ENCODE measurements at places on chromosomes 2 and 18.

GRCh38 chr2:239462671-239463506, 62.1 kb upstream of the HDAC4 start:
- no peak for DNase-seq

- DNase-seq = no peak
These were observed 38.9 kb upstream of the RALBP1 start for GRCh38 chr18:9436206-9436929.

- no peak for DNase-seq
These were observed 92.2 kb upstream of the SEC11C start for GRCh38 chr18:59047321-59048047.

GRCh38 chr2:78127424-78127823, 605.2 kb upstream of the LRRTM4 start:
- DNase-seq = no peak

- no peak for DNase-seq
These were observed 664.2 kb downstream of the ARHGAP15 start for GRCh38 chr2:143793381-143793780.

DNA sequence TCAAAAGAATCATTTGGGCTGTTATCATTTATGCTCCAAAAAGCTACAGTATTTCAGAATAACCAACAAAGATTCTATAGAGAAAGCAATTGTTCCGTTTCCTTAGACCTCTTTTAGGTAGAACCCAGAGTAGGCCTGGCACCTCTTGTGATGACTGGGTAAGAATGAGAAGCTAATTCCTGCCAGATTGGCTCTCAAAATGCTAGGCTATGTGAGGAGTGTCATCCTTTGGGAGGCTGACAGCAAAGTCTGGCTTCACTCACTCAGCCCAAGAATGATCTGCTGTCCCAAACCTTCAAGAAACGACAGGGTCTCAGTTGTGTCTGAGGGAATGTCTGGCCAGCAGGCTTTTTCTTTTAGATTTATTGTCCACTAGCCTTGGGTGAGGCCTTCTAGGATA, 4.5 kb downstream of the CERS6 start:
- no peak for DNase-seq

GRCh38 chr2:228426502-228427216, 245.2 kb upstream of the SPHKAP start:
- DNase-seq = no peak

- DNase-seq = no peak
These were observed 62.3 kb upstream of the BOD1L2 start for GRCh38 chr18:57084331-57085271.

- DNase-seq = peak; percentile 22
These were observed 41.9 kb upstream of the SCN9A start for GRCh38 chr2:166417669-166418068.

DNA sequence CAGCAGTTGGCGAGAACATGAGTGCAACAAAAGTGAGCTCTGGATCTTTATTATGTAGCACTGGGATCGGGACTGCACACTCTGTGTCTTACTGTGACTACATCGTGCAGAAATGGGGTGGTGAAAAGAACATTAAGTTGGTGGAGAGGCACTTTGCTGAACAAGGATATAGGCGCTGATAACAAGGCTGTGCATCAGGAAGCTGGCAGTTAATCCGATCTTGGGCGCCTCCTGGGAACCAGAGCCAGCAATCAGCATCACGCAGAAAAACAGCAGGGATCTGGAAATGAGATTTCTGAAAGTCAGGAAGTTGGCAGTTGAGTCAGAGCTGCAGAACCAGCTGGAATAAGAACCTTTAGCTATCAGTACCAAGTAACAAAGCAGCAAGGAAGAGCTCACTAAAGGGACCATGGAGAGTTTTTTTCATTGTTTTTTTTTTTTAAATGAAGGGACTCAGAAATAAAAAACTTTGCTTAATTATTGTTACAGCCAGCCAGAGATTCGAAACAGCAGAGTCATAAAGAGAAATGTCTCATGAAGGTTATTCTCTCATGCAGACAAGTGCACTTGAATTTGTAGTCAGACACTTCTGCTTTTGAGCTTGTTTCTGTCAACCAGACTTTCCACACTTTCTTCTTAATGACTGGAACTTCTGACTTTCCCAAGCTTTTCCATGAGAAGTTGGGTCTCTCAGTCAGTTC, 22.8 kb upstream of the MYO3B start:
- peak; percentile 72 for DNase-seq

GRCh38 chr18:75805265-75805664, 377.8 kb upstream of the SMIM21 start:
- DNase-seq = no peak

DNA sequence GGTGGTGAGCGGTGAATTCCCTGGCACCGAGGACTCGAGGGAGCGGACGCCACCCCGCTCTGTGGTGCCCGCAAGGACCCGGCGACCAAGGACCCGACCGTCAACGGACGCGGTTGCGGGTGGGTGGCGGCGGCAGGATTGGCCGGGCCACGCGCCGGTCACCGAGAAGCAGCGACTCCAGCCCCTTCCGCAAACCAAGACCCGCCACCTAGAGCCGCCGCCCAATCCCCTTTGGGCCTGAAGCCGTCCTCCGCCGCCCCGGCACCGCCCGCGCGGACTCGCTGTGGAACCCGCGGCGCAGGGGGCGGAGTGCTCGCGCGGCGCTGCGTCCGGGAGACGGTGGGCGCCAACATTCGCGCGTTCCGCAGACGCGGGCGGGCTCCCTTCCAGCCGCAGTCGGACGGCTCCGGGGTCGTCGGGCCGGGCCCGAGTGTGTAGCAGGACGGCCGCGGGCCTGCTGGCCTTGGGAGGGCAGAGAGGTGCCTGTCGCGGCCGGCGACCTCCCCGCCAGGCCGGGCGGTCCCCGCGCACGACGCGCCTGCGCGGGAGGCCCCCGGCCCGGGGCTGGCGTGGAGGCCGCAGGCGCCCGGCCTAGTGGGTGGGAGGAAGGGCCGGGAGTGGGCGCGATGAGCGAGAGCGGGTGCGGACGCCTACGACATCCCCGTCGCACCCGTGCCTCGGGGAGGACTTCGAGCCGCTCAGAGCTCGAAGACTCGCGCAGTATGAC, at the start of the genes FAM228B and PFN4:
TSS of gene FAM228B (plus strand) at position 275 of the 727 bp plus-strand sequence. CDS start 893 bp downstream, outside the sequence.
TSS of gene PFN4 (minus strand) at position 140 of the 727 bp plus-strand sequence. CDS start 799 bp downstream, outside the sequence.
- peak; percentile 79 for DNase-seq

GRCh38 chr18:75544496-75544895, 117.0 kb upstream of the SMIM21 start:
- DNase-seq = no peak

- DNase-seq = no peak
These were observed 163.8 kb upstream of the MEX3C start for GRCh38 chr18:51361130-51361860.

GRCh38 chr2:20348542-20348941, 2.1 kb downstream of the PUM2 start:
- DNase-seq = no peak

- peak; percentile 89 for DNase-seq
These were observed 118.3 kb downstream of the MGAT5 start for GRCh38 chr2:134372141-134372540.

DNA sequence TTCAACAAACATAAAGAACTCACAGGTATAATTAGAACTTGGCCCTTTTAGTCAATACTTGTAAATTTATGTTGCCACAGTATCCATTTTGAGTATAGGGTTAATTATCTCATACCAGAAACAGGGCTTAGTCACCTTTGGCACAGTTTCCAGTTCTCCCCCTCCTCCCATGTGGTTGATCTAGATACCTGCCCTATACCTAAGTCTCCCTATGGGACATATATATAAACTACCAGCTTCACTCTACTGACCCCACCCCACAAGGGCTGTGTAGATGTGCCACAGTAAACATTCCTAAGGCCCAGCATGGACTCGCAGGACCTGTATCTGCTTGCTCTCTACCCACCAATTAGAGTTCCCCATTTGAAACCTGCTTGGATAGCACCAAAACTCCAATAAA, 371.7 kb upstream of the RND3 start:
- DNase-seq = no peak

DNA sequence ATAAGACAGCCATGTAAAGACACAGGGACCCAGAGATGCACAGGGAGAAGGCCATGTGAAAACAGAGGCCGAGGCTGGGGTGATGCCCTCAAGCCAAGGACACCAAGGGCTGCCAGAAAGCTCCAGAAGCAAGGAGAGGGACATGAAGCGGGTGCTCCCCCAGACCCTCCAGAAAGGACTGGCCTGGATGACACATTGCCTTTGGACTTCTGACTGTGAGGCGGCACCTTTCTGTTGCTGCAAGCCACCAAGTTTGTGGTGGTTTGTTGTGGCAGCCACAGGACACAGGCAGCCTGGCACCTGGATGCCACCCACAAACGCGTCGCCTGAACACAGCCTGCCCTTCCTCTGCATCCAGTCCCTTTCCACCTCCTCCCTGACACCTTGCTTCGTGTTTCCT, 67.1 kb downstream of the RHOB start:
- no peak for DNase-seq

- DNase-seq = no peak
These were observed 126.1 kb downstream of the NCK2 start for GRCh38 chr2:105870858-105871257.

GRCh38 chr2:68769586-68770270, 35.1 kb downstream of the ARHGAP25 start:
- DNase-seq = no peak

GRCh38 chr2:193272011-193272410, 1077.3 kb upstream of the TMEFF2 start:
- DNase-seq = no peak

GRCh38 chr18:11260961-11261461, 111.6 kb upstream of the PIEZO2 start:
- DNase-seq = no peak

DNA sequence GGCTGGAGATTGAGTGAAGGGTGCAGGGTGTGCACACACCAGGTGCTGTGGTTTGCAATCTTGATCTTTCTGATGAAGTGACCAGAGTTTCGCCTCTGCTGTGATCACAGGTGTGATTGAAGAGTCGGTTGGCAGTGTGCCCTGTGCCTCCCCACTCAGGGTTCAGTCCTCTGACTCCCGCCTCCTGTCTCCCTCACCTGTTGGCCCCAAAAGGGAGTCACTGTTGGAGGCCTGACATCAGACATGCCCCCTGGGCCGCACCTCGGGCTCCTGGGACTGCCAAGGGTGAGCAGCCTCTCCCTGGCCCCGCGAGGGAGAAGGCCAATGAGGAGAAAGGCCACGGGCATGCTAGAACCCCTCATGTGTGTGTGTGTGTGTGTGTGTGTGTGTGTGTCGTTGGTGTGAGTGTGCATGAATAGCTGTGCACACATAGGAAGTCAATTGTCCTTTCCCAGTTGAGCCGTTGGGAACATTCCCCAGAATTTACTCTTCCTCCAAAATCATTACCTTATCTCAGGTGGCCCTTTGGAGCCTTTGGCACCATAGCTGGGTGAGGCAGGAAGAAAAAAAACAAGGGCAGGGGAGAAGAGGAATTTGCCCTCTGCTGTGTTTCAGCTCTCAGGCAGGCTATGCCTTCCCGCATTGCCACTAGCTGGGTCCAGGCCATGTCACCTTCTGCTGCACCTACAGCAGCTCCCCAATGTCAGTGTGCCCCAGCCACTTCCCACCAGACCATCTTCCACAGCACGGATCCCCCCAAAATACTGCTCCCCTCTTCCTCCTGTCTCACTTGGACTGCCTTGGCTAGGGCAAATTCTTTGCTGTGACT, 78.1 kb upstream of the LAPTM4A start:
- no peak for DNase-seq

- DNase-seq = peak; percentile 64
These were observed 2.7 kb downstream of the ENOSF1 start for GRCh38 chr18:709771-710170.

DNA sequence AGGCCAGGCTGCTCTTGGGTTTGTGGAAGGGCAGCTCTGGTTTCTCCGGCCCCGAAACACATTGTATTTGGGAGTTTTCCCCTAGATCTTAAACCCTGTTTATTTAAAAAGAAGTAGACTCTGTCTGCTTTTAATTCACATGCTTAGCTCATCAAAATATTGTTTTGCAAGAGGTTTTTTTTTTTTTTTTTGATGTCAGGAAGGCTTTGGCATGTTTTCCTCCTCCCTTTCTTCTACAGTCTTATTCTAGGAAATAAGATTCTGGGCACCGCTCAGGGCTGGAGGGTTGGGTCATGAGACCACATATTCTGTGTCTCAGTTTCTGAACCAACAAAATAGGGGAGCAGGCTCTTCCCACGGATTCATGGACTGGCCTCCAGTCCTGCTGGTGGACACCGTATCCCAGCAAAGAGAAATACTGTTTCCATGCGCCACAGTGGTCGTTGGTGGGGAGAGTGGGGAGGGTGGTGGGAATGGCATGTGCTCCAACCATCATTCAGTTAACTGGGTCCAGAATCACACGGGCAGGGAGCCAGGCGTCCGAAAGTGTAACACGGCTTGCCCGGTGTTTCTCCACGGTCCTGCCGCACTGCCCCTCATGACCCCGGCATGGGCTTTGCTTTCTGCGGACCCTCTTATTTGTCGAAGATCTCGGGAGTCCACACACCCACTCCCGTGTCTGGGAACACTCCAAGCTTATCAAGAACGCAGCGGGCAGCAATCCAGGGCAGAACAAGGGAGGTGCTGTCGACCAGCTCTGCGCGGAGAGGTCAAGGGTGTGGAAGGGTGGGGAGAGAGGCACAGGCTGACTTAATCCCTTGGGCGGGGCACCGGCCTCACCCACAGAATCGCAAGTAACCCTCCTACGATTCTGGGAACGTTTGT, 176.7 kb downstream of the GLI2 start:
- DNase-seq = peak; percentile 96

- no peak for DNase-seq
These were observed 47.4 kb upstream of the CDCA7 start for GRCh38 chr2:173307293-173307692.

- no peak for DNase-seq
These were observed 365.7 kb upstream of the TNP1 start for GRCh38 chr2:217225596-217225995.

DNA sequence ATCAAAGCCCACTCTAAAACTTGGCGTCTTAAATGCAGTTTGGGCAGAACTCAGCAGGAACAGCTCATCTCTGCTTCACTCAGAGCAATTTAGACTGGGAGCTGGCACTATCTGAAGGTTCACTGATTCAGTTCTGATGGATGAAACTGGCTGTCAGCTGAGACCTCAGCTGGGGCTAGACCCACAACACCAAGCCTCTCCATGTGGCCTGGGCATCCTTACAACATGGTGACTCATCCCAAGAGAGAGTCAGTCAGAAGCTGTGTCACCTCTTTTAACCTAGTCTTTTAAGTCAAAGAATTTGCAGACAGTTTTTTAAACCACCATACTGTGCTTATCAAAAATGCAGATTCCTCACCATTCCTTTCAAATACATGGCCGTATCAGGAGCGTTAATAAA, 62.6 kb upstream of the ZNF397 start:
- DNase-seq = peak; percentile 55

DNA sequence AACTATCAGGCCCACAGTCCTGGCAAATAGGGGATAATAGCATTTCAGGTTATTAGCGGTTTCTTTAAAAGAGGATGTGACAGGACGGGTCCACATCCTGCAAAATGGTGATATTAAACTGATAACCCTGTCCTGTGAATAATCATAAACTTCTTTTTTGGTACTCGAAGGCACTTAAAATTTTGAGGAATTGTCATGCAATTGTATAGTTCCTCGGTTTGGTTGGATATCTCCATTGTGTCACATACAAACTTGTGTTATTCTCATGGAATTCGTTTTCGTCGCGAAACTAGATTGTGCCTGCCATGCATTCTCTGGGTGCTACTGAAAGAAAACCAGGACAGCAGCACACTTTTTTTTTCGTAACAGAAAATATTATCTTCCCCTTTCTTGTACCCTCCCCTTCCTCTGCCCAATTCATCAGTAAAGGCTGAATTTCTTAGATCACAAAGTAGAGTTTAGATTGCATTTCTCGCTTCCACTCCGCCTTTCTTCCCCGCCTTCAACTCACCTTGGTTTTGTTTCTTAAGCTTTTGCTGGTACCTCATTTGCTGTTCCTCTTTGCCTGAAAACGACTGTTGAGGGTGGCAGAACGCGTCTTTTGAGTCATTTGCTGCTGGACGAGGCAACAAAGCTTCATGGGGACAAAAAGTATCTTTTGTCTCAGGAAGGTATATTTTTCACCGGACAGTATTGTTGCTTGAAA, 1.3 kb downstream of the CERS6 start:
- DNase-seq = no peak

Data from NCI-H226 (cell line).